Activated CD4-positive, alpha-beta T cell treated with anti-CD3 and anti-CD28 coated beads for 24 hours (primary cell): ENCODE measurements at places on chromosomes 6 and 20.

GRCh38 chr6:167093922-167094432 is 28.9 kb upstream of the CCR6 start:
- DNase-seq = peak; percentile 42

DNA sequence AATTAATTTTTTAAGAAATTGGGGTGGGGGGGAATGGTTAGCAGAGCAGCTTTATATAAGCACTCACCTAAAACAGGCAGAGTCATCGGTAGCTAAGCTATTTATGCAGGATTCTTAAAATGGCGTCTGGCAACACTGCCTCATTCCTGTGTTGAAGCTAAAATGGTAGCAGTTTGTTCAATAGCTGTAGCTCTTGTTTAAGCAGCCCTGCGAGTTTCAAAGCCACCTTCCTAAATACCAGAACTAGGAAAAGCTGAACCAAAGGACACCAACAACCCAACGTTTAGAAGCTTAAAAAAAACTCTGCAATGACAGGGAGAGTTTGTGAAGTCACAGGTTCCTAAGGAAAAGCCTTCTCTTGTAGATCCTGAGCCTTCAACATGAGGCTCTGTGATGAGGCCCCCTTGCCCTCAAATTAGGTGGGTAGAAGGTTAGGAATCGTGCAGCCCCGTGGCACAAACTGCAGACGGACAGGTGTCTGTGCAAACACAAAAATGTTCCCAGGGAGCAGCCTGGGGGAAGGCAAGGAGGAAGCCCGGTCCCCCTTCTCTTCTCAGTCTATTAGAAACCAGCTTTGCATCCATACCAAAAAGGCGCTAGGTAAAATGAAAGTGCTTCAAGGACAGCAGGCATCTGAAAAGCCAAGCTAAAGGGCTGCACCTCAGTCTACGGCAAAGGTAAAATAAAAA is 4.7 kb downstream of the ZMYND8 start:
- no peak for DNase-seq

DNA sequence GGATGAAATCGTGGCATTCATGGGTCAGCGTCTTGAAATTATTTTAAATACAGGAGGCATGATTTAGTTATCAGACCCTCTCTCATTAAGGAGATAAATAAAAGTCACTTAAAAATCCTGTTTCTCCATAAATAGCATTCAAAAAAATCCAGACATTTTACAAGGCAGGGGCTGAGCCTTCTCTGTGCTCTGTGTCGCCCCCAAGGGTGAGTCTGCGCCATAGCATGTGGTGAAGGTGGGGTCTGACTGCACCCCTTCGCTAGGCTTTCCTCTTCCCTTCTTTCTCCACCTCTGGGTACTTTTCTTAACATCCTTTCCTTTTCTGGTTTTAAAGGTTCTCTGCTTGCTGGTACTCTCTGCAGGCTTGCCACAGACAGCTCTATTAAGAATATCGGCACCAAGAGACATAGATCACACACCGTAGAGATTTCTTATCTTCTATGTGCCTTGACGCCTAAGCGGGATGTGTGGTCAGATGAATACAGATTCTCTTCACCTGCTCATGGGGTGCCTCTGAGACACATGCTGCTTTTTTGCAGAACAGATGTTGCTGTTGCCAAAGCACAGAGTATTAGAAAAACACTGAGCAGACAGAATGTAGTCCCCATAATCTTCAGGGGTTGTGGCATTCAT is 20.1 kb upstream of the FAM209A start:
- DNase-seq = peak; percentile 3

DNA sequence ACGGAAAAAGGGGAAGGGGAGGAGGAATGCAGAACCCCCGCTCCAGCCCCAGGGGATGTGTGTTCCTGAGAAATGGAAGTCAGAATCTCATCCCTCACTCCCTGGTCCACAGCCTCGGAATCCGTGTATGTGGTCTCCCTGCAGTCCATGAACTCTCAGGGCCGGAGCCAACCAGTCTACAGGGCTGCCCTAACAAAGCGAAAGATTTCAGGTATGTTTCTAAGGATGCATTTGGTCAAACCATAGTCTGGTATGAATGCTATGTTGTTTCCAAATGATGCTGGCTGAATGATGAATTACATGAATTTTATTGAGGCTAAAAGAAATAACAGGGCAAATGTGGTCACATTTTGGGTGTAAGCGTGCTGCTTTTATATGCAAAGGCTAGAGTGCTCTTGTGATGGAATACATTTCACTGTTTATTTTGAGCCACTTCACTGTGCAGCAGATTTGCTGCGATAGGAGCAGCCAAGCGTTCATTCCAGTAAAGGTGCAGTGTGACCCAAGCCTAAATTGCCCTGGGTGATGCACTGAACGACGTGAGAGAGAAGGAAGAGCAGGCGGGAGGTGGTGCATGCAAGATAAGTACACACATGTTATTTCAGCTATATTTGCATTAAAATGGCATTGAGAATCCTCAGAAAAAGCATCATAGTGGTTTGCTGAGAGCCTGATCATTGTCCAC is 52.4 kb downstream of the FNDC1 start:
- no peak for DNase-seq

- DNase-seq = peak; percentile 10
Observed at GRCh38 chr20:44326391-44327159, 10.3 kb upstream of the R3HDML start.

DNA sequence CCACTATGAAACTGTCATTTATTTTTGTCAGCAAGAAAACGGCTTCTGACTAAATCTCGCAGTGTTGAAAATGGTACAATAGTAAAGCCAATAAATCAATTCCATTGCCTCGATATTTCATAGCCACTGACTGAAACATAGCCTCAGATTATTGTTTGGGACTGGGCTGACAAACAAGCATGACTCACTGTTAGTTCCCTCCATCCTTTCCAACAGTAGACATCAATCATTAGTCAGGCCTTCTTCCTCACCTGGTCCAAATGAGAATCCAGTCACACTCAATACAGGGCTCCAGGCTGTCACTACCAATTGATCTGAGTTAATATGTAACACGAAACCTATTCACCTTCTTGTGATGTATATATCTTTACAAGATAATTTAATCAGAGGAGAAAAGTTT is 66.1 kb downstream of the ADGRB3 start:
- DNase-seq = no peak

DNA sequence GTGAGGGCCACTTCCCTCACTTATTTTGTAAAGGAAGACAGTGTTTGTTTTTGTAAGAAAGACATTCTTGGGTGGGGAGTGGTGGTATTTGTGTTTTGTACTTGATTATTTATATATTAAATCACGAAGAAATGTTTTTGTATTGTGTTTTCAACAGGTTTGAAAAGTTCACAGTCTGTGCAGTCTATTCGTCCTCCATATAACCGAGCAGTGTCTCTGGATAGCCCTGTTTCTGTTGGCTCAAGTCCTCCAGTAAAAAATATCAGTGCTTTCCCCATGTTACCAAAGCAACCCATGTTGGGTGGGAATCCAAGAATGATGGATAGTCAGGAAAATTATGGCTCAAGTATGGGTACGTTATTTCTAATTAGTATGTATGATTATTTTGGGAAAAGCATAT is 137.2 kb downstream of the NCOA3 start:
- DNase-seq = no peak

GRCh38 chr20:45975686-45976085 is 3.7 kb upstream of the ZNF335 start:
- no peak for DNase-seq

DNA sequence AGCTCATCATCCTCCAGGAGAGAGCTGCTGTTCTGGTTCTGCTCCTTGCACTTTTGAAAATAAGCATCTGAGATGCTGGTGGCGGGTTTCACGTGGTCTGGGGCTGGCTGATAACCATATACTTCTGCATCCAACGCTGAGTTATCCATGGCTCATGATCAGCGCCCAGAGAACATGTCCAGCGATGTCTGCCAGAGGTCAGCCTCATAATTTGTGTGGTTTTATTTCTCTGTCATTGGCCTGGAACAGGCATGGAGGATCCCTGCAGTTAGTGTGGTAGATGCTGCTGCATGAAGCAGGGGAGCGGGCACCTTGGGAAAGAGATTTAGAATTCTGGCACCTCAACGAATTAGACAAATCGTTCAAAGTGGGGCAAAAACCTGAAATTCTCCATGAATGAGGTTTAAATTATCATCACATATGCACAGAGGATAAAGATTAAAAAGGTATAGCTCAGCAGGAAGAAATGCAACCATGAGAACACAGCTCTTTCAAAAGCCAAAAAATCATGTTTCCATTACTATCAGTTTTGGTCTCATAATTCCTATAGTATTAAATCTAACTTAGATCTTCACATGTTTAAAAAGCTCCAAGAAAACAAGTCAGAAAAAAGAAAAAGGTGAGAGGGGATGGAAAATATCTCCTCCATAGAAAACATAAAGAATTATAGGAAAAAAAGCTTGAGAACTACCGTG is 157.2 kb downstream of the SOD2 start:
- no peak for DNase-seq
